ENCODE measurements at places on chromosomes 12 and 14.

GRCh38 chr12:62581288-62582064 is 114.8 kb downstream of the MON2 start:
- DNase-seq: no peak

DNA sequence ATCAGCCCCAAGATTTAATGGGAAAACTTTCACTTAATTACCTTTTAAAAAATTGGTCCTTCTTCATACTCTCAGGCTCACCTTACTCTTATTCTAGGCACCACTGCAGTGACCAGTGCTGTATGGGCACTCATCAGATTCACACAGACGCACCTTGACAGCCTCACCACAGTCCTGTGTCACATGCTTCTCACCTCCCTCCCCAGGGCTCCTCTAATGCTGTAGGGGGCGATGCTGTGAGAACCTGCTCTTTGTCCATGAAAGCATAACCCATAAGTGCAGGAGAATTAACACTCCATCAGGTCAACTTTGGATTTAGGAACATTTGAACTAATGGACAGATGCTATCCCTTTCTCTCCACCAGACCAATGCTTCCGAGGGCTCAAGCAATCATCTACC is 13.9 kb upstream of the PPP4R3A start:
- no peak for DNase-seq

GRCh38 chr12:84741692-84742091 is 170.9 kb downstream of the SLC6A15 start:
- no peak for DNase-seq

GRCh38 chr12:99111600-99111999 is 466.5 kb downstream of the APAF1 start:
- no peak for DNase-seq

DNA sequence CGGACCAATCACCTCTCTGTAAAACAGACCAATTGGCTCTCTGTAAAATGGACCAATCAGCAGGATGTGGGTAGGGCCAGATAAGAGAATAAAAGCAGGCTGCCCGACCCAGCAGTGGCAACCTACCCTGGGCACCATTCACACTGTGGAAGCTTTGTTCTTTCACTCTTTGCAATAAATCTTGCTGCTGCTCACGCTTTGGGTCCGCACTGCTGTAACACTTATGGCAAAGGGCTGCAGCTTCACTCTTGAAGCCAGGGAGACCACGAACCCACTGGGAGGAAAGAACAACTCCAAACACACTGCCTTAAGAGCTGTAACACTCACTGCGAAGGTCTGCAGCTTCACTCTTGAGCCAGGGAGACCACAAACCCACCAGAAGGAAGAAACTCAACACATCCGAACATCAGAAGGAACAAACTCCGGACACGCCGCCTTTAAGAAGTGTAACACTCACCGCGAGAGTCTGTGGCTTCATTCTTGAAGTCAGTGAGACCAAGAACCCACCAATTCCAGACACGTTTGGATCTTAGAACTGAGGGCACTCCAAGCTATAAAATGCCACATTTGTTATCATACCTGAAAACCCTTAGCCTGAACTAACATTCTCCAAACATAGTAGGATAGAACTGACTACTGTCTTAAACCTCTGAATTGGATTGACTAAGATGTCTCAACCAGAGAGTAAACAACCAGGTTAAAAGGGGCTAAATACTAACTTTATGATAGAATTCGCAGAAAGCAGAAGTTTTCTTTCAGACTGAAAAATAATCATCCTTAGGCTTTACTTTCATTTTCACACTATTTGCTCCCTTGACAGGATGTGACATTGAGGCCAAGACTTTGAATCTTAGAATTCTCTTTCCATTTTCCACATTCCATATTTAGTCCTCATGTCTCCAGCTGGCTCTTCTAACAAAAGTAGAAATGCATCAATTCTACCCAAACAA is 33.6 kb downstream of the CDKL1 start:
- DNase-seq: no peak

GRCh38 chr14:77302926-77303325 is 17.8 kb downstream of the POMT2 start:
- DNase-seq: no peak

GRCh38 chr14:75046899-75047298 is 4.4 kb downstream of the MLH3 start:
- no peak for DNase-seq

GRCh38 chr12:59660921-59661597 is 65.2 kb downstream of the SLC16A7 start:
- no peak for DNase-seq

GRCh38 chr14:24430143-24430681 is 458 bp downstream of the KHNYN start:
- DNase-seq: peak; percentile 52

DNA sequence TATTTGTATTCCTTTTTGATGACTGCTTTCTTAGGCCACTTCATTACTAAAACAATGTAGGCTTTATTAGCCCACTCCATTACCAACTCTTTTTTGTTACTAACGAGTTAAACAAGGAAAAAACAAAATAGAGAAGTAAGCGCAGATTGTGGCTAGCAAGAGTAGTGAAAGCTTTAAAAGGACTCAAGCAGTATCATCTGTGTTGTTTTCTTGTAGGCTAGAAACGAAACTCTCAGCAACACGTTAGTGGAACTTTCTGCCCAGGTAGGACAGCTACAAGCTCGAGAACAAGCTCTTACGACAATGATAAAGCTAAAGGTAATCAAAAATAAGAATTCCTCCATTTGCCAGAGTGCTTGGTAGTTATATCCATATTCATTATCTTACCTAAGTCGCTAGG is 11.1 kb downstream of the CCDC62 start:
- no peak for DNase-seq

DNA sequence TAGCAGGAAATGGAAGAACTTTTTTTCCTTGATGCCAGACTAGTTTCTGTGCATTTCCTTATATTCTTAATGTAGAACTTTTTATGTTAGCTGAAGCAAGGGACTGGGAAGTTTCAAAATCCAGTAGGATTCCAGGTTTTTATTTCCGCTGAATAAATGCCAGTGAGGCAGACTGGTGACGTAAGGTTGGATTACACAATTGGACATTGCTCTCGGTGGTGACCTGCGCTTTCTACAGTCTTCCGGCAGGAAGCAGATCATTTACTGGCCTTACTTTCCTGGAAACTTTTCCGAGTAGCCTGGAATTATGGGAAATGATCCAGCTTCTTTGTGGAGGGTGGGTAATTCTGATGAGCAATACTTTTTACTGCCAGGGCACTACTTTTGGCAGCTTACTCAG is 3.6 kb downstream of the IFT43 start:
- DNase-seq: no peak

DNA sequence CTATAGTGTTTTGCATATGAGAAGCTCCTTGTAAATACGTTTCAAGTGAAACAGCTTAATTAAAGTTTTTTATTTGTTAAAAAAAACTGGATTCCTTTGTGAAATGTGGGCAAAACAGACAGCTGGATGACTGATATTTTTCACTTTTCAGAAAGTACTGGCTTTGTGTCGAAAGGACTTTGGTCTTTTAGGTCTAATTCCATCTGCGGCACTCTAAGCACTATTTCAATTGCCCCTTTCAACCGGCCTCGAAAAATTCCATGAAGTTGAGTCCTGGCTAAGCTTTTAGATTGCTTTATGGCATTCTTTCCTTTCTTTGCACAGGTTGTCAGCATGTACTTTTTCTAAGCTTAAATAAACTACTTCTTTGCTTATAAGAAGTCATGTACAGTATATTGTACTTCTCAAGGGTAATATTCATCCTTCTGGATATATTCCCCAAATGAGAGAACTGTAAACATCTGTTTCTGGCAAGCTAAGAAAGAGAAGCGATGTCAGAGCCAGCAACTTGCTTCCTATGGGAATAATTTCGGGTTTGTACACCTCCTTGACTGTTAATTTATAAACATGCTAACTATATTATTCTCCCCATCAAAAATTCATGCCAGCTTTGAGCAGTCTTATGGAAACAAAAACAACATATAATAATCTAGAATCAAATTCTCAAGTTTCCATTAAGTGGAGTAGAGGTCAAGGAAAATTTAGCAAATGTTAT is 611.3 kb downstream of the ETNK1 start:
- DNase-seq: no peak

DNA sequence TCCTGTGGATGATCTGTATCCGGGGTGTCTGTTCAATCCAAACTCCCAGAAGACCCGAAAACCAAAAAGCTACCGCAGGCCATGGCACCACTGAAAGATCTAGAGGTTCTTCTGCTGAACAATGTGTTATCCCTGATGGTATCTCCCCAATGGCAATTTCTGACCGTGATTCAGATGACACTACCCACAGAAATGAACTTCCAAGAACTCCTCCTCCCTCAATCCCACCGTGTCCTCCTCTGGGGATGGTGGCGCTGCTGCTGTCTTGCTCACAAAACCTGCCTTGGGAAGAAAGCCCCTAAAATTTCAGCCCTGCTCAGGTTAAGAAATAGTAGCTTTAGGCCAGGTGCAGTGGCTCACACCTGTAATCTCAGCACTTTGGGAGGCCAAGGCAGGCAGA is 7.8 kb downstream of the CRACR2A start:
- no peak for DNase-seq

GRCh38 chr14:79298373-79298772 is 912.9 kb downstream of the DIO2 start:
- no peak for DNase-seq

- no peak for DNase-seq
Observed at GRCh38 chr14:89576145-89576927, 159.3 kb upstream of the FOXN3 start.

GRCh38 chr14:88563845-88564244 is 1.0 kb downstream of the ZC3H14 start:
- no peak for DNase-seq

GRCh38 chr14:34843011-34843554 is 32.1 kb downstream of the BAZ1A start:
- no peak for DNase-seq

DNA sequence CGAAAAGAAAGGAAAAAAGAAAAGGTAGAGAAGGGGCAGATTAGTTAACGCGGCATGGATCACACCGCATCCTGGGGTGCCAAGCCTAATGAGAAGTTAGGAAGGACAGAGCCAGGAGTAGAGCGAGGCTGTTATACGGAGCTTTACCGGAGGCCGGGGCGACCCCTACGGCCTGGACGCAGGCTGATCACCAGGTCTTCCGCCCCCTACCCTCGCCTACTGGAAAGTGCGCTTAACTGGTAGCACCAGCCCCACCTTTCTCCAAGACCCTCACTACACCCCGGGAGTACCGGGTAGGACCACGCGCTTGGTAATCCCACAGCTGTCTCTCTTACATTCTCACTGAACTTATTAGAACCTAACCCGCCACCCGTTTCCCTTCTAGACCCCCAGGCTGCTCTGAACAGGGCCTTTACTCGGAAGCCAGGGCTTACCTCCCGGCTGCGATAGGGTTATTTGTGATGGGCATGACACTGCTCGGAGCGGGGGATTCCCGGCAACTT is 33.8 kb downstream of the WBP11 start:
- no peak for DNase-seq

DNA sequence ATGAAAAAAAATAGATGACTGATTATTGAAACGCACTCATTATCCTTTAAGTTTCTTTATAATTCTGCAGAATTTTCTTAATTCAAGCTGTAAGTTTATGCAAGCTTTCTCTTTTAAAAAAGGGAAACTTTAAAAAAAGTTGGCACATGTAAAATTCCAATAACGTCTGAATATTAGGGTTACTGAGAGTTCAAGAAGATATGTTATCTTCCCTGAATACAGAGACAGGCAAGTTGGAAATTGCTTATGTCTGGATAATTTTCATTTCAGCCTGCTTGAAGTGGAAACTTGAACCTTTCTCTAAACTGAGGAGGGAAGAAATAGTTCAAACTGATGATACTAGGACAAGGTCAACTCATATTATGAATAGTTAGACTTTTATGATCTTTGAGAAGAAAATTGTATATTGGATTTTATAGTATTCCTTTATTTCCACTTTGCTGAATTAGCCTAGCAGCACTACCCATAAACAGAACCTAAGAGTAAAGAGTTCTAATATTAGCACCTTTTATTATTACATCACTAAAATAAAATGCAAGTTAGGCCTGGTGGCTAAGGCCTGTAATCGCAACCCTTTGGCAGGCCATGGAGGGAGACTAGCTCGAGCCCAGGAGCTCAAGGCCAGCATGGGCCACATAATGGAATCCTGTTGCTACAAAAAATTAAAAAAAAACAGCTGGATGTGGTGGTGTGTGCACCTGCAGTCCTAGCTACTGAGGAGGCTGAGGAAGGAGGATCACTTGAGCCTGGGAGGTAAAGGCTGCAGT is 288.0 kb downstream of the TRHDE start:
- no peak for DNase-seq

GRCh38 chr12:107092669-107093416 is 506 bp downstream of the CRY1 start:
- DNase-seq: peak; percentile 54

DNA sequence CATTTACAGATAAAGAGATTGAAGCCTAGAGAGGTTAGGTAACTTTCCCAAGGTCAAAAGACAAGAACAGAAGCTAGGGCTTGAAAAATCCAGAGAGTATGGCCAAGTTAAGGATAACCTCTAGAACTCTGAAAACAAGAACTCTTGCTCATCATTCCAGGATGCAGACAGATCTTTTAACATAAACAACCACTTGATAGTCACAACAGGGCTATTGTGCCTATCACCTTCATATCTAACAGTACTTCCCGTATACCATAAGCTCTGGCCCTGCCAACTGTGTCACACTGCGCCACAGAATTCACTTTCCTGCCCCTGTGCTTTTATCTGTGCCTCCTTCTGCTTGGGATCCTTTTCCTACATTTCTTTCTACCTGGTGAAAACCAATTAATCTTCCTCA is 18.2 kb downstream of the ERP29 start:
- no peak for DNase-seq

DNA sequence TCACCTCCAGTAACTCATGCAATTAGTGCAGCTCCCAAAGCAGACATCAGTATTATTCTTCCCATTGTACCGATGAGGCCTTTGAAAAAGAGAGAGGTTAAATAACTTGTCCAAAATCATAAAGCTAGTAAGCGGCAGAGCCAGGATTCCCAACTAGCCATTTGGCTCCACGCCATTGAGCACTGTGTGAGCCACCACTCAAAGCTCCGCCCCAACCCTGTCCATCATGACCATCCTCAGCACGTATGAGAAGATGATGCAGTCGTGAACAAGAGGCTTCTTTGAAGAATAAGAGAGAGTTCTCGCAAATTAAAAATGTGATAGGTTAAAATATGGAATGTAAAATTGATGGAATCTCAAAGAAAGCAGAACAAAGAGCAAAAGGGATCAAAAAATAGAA is 14.6 kb downstream of the CLMN start:
- DNase-seq: no peak

DNA sequence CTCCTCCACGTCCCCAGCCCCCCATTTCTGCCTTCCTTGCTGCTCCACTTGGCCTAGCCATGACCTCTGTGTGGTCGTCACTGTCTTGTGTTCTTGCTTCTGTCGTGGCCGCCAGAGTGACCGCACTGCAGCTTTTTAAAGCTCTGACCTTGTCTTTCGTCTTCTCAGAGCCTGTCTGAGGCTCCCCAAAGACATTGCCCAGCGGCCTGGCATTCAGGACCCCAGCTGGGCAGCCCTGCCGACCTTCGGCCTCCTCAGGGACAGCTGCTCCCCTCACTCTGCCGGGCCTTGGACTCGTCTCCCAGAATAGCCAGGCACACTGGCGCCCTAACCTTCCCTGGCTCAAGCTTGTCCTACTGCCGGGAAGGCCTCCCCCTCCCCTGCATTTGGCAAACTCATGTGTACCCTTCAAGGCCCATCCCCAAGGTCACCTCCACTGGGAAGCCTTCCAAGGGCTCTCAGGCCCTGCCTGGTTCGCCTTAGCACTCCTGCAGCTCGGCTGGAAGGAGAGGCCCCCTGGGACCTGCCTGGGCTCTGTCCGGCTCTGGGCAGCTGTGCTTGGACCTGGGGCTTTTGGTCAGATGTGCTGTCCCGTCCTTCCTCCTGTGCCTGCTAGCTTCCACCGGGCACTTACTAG is 15.7 kb upstream of the DLK1 start:
- no peak for DNase-seq

Data from activated CD4-positive, CD25-positive, alpha-beta regulatory T cell (primary cell).